ENCODE measurements at places on chromosomes 16 and 17.

DNA sequence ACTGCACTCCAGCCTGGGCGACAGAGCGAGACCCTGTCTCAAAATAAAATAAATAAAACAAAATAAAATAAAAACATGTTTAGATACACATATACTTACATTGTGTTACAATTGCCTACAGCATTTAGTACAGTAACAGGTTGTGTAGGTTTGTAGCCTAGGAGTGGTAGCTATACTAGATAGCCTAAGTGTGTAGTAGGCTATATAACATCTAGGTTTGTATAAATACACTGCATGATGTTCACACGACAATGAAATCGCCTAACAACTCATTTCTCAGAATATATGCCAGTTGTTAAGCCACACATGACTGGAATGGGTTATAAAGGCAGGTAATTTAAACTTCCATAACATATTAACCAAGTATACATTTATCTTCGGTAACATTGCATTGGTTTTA lies 90.6 kb downstream of the TUBD1 start:
- DNase-seq = no peak

DNA sequence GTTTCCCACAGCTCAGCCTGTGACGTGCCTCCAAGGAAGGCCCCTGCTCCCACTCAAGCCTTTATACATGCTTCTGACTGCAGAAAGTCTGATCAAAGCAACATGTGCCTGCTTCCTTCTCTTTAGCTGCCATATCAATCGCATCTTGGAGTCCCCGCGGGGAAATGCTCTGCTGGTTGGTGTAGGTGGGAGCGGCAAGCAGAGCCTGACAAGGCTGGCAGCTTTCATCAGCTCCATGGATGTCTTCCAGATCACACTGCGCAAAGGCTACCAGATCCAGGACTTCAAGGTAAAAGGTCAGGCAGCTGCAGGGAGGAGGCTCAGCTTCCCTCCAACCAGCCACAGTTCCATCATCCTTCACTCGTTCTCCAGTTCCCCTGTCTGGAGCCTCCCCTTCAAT lies 189.7 kb downstream of the ZNF18 start:
- no peak for DNase-seq

- no peak for DNase-seq
Observed at GRCh38 chr16:3951861-3952736, 71.6 kb upstream of the CREBBP start.

GRCh38 chr17:21815352-21816063 lies 123.2 kb downstream of the KCNJ18 start:
- DNase-seq = no peak

GRCh38 chr17:50620237-50620636 lies 14.4 kb upstream of the ABCC3 start:
- DNase-seq = no peak

DNA sequence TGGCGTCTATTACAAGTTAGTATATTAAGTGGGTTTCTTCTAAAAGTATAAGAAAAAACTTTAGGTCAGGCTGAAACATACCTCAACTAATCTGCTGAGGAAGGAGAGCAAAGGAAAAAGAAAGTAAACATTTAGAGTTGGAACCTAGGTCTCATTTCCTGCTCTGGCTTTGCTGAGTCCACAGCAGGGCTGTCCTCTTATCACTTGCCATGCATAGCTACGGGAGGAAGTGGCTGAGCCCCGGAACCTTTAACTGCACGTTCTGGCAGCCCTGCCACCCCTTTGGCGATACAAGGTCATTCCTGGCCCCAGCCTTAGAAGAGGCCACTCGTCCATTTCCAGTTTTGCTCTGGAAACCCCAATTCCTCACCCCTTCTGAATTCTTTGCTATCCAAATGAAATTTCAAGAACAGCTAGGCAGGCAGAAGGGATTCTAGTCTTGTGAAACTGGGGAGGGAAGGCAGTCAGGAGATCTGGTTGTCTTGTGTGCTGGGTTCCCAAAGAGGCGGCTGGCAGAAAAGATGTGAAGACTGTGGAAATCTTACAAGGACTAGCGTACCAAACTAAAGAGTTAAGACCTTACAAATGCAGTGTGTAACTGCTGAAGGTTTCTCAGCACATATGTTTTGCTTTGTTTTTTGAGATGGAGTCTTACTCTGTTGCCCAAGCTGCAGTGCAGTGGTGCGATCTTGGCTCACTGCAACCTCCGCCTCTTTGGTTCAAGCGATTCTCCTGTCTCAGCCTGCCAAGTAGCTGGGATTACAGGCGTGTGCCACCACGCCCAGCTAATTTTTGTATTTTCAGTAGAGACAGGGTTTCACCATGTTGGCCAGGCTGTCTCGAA lies 19.1 kb downstream of the WIPI1 start:
- peak; percentile 81 for DNase-seq

GRCh38 chr17:6548578-6549330 lies 7.6 kb downstream of the PITPNM3 start:
- DNase-seq = no peak

GRCh38 chr16:85757341-85757822 lies 6.5 kb upstream of the C16orf74 start:
- DNase-seq = no peak

DNA sequence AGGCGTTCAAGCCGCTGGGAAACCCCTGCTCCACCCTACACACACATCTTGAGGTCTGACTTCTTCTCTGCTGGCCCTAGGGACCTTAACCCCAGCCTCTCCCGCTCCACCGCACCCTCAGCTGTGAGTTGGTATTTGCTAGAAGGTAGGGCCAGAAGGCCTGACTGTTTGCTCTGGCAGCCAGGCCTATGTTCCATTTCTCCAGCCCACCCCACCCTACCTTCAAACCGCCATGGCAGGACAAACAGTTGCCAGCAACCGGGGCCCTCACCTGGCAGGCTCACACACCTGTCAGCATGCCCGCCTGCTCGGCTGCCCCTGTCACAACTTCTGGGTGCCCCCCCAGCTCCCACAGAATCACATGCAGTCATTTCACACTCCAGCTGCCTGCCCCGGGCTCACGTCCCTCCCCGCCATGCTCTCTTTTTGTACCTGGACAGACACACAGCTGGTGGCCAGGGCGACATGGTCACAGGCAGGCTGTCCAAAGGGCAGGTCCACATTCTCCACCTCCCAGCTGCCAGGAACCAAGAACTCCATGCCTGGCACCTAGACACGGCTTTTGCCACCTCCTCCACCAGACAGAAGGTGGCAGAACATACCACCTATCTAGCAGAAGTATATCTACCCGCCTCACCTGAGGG lies 2.6 kb upstream of the ATP2A3 start:
- no peak for DNase-seq

DNA sequence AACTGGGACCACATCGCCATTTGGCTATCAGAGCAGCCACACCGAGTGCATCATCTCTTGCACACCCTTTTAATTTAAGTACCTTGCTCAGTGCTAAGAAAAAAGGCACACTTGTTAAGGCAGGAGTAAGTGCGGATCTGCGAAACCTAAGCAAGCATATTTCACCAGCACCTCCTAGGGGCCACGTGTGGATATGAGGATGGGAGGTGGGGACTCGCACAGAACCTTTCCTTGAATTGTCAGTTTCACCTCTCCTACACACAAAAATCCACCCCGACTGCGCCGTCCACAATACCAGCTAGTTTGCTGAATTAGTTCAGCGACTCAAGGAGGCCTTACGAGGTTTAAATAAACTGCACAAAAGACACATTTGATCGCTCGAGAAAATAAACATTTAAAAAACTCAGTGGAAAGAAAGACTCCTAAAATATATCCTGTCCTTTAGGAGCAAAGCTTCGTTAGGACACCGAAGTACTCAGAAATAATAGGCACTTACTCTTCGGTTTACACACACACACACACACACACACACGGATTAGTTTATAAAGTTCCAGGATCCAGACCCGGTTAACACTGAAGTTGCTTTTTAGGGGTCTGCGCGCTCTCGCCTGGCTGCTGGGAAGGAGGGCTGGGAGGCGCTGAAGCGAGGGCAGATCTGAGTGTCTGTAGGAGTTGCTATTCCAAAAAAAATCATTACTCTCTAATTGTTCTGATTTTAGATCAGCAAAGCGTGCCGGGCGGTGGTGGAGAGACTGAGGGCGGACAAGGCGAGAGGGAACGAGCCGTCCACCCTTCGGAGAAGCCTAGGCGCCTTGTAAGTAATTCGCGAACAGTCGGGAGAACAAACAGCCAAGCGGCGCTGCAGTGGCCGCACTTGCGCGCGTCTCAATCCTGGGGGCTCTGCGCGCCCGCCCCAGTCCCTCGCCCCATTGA lies 1.0 kb upstream of the KCNJ2 start:
- DNase-seq = no peak

DNA sequence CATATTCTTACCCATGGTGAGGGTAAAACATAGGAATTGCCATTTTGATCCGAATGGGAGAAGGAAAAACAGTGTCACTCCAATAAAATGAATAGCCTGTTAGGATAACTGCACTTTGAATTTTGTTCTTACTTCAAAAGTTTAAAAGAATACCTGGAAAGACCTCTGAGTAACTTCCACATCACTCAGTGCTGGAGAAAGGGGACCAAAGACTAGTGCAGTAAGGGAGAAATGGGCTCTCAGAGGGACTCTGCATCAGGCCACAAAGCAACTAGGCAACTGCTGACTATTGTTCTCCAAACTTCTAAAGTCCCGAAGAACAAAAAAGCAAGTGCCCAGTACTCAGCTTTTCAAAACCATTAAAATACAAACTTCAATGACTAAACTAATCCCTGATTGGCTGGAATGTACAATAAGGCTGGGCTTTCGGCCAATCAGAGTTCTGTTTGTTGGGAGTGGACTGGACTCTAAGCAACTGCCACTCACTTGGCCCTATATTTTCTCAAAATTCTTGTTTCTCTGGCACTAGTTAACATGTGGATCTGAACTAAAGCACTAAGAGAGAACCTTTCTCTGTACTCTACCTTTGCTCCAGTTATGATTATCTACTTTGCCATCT lies 6.2 kb downstream of the DNAJC7 start:
- DNase-seq = no peak

- no peak for DNase-seq
Observed at GRCh38 chr16:1890708-1891050, 18.7 kb upstream of the MEIOB start.

Measured in hematopoietic multipotent progenitor cell treated with erythropoietin and hydrocortisone succinate and interleukin-3 and kit ligand, for 17 days (in vitro differentiated cells).